ENCODE measurements at places on chromosomes 13 and 19.

DNA sequence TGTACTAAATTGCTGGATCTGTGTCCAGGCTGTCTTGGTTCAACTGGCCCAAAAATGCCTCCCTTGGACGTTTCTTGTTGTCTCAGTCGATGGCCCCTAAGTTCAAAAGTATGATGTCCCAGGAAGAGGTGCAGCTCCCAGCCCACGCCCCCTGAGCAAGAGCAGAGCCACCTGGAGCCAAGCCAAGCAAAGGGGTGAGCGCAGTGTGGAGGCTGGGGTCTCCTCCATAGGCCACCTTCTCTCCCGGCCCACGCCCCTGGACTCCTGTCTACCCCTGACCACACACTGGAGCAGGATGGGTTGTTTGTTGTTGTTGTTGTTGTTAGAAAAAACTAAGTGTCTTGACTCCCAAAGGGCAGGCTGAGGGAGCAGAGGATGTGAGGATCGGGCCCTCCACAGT lies 26.0 kb upstream of the NPAS1 start:
- DNase-seq = no peak

- DNase-seq = no peak
These were observed 330.2 kb downstream of the PCDH9 start for GRCh38 chr13:66899955-66900354.

DNA sequence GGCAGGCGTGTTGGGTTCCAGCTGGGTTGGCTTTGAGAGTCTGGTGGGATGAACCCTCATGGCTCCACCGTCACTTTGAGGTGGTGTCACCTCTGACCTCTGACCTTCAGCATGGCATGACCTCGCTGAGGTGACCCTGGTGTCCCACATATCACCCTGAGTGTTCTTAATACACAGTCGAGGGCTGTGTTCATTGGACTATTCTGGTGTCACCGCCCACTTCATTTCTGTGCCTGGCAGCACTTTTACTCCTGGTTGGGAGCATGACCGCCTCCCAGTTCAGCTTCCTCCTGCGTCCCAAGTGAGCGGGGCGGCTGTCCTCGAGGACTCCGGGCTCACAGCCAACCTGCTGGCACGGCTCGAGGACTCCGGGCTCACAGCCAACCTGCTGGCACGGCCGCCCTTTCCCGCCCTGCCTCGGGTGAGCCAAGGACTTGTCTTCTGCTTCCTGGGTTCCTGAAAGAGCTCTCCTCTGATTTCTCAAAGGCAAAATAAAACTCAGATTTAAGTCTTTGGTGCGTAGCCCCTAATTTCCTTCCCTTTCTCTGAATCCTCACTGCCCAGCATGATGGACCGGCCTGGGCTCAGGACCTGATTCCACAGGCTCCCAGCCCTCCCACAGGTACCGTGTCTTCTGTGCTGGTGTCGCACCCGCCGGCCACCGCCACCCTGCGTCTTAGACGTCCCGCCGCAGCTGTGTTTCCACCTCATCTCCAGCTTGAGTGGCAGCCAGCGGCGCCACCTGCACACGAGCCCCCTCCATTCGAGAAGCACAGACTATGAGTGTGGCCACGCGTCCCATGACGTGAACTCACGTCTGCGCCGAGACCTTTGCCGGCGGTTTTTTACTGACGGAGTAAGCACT lies 10.4 kb downstream of the ATP4B start:
- DNase-seq = no peak

GRCh38 chr19:29528350-29528945 lies 2.7 kb downstream of the VSTM2B start:
- DNase-seq = no peak

DNA sequence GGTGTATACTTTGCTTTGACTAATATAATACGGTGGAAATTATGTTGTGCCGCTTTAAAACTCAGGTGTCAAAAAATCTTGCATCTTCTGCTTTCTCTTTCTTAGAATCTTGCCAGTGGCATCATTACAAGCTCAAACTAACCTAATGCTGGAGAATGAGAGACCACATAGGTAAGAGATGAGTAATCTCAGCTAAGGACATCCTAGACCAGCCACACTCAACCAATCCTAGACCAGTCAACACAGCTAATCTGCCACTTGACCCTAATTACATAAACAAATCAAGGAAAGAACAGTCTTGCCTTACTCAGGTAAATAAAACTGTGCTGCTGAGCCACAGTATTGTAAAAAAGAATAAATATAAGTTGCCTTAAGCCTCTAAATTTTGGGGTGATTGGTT lies 1323.9 kb upstream of the SPRY2 start:
- DNase-seq = no peak

DNA sequence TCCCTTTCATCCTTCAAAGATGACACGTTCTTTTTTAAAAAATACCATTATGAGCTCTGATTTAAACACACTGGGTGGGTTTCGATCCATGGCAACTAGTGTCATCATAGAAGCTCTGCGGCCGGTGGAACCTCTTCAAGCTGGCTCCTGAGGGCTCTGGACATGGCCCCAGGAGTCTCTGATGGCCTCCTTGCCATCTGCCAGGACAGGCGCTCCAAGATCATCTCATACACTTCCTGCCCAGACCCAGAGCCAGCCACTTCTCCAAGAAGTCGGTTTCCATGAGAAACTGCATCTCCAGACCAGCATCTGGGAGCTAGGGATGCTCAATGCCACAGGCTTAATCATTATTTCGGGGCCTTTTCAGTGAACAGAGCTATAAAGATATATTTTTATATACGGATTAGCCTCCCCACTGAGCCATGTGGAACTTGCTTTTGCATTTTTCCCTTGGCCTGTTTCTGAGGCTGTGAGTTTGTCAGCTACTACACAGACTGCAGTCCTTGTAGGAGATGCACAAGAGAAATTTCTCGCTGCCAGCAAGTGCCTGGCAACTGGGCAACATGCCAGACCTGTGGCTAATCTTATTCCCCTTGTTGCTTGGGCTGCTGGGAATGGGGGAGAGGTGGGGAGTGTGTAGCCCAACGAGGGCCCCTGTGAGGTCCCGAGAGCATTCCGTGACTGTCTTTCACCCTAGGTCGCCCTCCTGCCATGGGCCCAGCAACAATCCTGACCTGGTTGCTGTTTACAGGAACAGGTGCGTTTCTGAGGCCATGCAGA lies 15.9 kb downstream of the SUGP1 start:
- no peak for DNase-seq

DNA sequence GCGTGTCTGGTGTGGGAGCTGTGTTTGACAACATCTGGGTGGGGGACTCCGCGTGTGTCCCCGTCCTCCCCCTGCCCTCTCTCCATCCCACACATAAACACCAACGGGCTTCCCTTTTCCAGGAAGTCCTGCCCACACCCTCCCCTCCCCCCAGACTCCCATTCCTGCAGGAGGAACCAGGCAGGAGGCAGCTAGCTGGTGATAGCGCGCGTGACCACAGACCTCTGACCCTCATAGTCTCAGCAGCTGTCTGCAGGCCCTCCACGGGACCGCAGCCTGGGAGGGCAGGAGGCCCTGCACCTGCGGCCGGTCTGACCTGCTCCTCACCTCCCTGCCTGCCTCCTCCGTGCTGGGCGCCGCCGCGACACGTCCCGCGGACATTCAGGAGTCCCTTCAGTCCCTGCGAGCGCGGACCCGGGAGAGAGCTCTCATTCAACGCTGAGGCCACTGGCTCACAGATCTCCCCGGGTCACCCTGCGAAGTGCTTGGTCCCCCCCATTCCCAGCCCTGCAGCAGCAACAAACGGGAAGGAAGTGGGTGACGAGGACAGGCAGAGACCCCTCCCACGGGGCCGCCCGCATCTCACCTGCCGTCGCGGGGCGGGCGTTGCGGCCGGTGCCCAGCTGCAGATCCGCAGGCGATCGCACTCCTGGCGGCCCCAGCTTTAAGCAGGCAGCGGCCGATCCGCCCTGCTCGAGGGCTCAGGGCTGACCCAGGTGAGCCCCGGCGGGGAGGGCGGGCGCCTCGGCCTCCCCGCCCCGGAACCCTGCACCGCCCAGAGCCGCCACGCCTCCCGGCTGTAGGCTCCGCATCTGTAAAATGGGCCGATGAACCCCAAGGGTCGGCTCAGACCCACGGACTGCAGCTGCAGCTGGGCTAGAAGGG lies 1.1 kb upstream of the ACP5 start:
- DNase-seq = no peak

DNA sequence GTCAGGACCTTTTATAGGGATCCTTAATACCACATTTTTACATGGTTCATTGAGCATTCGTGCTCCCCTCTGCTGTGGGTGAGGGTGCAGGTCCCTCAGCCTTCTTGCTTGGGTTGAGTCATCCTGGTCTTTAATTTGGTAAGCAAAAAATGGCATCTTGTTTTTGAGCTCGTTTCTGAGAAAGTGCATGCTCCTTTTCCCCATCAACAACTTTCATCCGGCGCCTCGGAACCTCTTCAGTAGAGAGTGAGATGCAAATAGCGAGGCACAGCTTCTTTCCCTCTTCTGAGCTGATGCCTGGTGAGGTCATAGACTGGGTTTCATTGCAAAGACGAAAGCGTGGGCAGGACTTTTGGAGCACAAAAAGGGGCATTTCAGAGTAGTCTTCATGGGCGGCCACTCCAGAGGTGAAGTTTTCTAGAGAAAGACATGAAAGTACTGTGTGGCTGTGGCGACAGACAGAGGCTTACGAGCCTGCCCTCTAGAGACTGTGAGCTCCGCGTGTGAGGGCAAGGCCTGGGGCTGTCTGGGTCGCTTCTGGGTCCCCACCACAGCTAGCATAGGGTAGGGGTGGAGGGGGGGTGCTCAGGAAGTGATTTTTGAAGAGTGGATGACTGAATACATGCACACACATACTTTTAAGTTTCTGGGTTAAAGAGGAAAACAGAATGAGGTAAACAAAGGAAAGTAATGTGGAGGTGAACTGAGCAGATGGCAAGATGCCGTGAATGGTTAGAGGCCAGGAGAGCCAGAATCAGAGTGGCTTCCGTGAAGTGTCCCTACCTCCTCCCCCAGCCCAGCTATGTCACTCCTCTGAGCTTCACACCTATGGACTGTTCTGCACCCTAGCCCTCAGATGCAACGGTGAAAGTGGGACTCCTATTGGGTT lies 44.3 kb downstream of the BBC3 start:
- DNase-seq = no peak

DNA sequence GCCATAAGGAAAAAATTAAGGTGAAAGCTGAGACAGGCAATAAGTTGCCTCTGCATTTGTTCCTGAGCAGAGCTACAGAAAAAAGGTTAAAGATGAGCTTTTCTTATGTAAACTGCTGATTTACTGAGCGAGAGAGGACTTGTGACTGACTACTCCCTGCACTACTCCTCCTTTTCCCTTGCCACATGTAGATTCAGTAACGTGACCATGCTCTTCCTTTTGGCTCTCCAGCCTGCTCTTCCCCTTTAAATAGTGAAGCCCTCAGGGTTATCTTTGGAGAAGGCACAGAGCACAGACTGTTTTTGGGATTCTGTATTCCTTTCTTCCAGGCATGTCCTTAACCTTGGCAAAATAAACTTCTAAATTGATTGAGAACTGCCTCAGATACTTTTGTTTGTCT lies 630.2 kb downstream of the UQCRFS1 start:
- DNase-seq = no peak

GRCh38 chr19:32316034-32316433 lies 29.4 kb upstream of the ZNF507 start:
- DNase-seq = no peak

DNA sequence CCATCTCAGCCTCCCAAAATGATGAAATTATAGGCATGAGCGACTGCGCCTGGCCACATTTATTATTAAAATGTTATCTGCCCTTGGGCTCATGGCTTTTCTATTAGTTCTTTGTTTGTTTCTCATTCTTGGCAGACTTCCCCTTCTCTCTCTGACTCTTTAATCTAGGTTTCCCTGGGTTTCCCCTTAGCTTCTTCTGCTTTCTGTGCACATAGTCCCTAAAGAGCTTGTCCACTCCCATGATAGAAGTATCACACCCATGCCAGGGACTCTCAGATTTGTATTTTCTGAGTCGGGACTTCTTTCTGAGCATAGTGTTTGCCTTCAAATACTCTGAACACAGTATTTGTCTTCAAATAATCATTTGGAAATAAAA lies 38.6 kb upstream of the ITM2B start:
- DNase-seq = no peak

DNA sequence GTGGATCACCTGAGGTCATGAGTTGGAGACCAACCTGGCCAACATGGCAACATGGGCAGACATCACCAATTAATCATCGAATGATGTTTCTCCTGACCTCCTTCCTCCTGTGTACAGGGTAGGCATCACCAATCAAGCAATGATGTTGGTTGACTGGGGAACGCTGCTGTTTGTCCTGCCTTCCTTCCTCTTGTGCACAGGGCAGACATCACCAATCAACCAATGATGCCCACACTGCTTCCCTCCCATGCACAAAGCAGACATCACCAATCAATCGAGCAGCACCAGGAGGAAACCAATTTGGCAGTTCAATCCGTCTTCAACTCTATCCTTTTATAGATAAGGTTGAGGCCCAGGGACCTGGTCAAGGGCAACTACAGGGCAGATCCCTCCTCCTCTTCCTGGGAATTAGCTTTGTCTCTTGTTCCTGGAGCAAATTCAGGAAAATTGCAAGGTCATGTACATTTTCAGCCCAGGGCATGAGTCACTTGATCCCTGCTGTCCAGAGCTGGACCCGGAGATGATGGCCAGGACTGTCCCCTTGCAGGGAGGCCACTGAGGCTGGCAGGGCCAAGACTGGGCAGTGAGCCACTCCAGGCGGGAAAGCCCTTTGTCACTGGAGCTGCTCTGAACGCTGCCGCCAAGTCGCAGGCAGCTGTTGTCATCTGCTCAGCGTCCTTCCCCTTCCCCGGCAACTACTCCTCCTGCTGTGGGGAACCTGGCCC lies 5.3 kb upstream of the CSNK1G2 start:
- no peak for DNase-seq

DNA sequence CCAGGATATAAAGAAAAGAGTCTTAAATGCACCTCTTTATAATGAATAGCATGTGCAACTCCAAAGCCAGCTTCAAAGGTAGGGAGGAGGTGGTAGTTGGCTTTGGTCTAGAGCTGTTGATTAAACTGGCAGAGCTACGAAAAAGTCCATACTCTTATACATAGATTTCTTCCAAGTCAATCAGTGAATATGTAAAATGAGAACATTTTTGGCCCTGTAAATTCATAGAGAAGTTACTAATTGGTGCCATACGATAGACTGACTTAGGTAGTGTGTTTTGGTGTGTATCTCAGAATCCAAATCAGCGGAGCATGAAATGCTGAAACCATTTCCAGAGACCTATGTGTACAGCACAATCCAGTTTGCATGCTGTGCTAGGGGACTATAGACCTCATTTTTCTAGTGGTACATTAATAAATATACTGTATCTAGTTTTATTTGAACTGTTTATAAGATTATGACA lies 17.1 kb upstream of the DPY19L3 start:
- DNase-seq = no peak

DNA sequence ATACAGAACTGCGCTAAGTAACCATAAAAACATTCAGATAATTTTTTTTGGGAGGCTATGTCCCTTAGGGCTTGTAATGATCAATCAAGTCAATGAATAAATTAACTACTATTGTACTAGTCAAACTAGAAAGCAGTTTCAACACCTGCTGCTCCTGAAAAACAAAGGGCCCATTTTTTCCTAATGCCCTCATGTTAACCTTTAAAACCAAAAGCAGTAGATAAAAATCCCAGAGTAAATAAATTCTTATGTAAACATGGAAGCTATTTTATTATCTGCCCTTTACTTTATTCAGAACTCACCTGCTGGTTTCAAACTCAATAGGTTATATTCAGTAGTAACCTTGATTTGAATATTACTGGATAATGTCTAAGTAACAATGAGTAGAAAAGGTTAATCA lies 159.5 kb upstream of the STARD13 start:
- no peak for DNase-seq
